ENCODE measurements at places on chromosomes 5 and 9.
A peak's percentile ranks its signal among the peaks of the same experiment; 100 is the strongest.

- DNase-seq: no peak
These were observed 1.4 kb upstream of the NHP2 start for GRCh38 chr5:178155065-178155464.

DNA sequence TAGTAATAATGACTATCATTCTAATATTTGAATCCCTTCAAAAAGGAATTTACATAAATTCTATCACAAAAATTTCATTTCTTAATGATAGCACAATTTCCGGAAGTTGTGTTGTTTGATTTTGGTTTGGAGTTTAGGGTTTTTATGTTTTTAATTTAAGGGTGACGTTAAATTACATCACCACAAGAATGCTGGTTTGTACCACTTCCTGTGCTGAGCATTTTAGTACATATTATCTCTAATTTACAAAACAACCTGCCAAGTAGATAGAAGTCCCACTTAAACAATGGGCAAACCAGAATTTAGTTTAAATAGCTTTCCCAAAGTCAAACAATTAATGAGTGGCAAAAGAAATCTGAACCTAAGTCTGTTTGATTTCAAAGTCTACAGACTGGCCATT lies 63.4 kb downstream of the DENND1A start:
- no peak for DNase-seq

- no peak for DNase-seq
These were observed 17.9 kb downstream of the PRLR start for GRCh38 chr5:35212122-35212982.

- DNase-seq: no peak
These were observed 1.6 kb downstream of the NINJ1 start for GRCh38 chr9:93132287-93132927.

- no peak for DNase-seq
These were observed 23.9 kb downstream of the LARP1 start for GRCh38 chr5:154779105-154779504.

GRCh38 chr9:4353236-4353635 lies 53.4 kb upstream of the GLIS3 start:
- DNase-seq: no peak

DNA sequence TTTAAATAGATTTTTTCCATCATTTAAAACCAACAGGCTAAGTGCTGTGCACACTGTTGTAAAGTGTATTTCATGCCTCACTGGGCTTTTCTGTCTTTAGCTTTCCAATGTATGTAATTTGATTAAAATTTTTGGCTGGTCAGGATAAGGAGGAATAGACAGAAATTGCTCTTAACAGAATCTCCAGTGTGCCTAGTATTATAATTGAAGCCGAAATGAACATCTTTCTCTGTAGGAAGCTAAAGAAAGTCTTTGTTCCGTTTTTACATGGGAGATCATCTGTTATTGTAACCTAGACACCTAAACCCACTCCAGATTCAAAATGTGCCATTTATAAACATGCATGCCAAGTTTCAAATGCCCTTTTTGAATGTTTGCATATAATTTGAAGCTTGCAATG lies 54.5 kb upstream of the SMIM15 start:
- DNase-seq: no peak

DNA sequence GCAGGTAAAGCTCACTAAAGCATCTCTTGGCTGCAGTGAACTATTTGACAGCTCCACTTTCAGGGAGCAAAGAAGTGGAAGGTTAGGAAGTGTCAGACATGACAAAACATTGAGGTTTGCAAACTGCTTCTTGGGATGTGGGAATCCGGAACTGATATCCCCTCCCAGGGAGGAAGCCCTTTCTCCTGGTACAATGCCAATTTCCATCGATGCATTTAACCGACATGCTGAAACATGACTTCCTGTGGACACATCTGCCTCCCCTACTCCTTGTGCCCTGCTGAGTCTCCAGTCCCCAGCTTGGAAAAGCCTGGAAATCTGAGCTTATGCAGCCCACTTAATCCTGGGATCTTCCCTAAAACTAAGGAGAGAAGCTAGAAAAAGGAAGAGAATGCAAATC lies 323.1 kb upstream of the DAP start:
- DNase-seq: no peak

DNA sequence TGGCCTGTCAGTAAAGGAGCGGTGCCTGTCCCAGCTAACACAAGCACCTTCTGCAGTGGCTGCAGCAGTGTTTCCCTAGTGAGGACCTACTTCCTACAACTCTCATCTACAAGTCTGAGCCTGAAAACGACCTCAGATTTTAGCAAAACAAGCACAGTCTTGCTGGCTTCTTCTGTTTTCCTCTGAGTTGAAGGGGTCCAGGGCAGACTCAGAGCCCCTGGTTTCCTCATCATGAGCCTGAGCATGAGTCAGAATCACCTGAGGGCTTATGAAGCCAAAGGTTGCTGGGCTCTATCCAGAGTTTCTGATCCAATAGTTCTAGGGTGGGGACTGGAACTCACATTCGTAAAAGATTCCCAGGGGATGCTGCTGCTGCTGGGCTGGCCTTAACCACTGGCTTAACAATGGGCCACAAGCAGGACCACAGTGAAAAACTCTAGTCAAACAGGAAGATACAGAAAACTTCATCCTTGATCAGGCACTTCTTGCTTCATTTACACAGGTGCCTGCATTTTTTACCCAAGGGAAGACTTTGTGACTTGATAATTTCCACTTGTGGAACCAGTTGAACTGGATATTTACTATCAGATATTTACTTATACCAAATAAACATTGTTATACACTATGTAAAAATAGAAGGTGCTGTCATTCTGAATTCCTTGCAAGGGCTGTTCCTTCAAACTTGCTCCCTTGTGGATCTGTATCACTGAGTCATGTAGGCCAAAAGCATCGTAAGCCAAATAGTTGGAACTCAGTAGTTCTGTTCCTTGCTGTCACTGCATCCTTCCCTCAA lies 4.3 kb upstream of the ACER2 start:
- DNase-seq: no peak

GRCh38 chr5:125465703-125466102 lies 719.3 kb upstream of the ZNF608 start:
- DNase-seq: no peak

DNA sequence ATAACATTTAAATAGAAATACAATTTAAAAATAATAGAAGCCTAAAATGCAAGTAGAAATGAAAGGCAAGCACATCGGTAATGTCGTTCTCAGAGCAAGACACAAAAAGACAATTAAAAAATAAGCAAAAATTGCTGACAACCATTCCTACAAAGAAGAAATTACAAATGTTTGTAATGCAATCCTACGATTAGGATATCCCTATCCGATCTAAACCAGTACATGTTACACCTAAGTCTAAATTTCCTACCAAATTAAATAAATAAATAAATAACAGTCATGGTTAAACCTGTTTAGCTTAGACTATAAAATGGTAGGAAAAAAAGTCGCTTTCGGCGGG lies 90.0 kb downstream of the ANXA2R start:
- DNase-seq: no peak

DNA sequence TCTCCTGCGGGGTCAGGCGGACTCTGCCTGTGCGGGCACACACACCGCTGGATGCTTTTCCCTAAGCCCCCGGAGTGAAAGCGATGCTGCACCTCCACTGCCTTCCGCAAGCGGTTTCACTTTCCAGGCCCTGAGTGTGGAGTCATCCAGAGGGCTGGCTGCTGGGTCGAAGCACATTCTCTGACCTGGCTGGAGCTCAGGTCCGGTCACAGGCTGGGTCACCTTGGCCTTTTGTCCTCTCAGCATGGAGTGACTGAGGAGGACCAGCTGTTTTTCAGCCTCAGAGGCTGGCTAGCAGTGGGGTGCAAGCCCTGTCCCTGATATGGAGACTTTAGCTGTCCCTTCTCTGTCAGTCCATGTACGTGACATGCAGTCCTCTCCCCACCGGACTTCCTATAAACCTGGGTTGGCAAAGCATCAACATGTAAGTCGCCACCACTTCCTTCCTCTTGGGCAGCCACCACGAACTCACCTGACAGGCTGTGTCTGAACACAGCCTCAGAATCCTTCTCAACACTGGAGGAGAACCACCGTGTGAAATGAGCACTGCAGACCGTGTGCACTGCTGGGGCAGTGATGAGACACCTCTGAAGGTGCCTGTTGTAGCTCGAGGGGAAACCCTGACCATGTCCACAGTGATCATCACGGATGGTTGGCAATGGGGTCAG lies 51.3 kb downstream of the GADD45G start:
- DNase-seq: no peak

GRCh38 chr5:168254013-168254693 lies 37.3 kb upstream of the WWC1 start:
- no peak for DNase-seq

- no peak for DNase-seq
These were observed 308.8 kb downstream of the PJA2 start for GRCh38 chr5:109100971-109101370.

- peak; percentile 11 for DNase-seq
These were observed 45.1 kb upstream of the HK3 start for GRCh38 chr5:176944268-176944667.

DNA sequence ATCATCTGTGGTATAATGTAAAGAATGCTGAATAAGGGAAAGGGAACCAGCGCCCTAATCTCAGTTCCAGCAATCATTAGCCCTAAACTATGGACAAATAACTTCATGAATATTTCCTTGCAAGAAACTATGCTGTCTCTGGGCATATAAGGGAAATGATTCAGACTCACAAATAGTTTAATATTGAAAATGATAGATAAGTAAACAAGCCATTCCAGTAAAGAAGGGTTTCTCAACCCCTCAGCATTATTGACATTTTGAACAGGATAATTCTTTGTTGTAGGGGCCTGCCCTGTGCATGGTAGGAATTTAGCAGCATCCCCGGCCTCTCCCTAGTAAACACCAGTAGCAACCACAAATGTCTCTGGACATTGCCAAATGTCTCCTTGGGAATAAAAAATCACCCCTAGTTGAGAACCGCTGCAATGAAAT lies 23.8 kb downstream of the C5 start:
- DNase-seq: no peak

DNA sequence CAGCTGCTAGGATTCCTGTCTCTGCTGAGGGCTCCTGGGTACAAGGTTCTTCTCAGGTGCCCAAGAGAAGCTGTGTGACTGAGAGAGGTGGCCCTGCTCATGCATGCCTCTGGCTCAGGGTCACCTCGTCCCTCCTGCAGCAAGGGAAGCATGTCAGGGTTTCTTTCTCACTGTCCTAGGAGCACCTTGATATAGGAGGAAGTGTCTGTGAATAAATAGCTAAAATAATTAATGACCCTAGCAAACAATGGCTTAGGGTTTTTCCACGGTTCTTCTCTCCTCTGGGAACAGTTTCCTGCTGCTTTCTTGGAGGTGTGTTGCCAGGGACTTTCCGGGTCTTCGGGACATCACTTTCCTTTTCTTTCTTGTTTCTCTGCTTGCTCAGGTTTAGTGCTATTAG lies 87.2 kb downstream of the ARHGAP26 start:
- no peak for DNase-seq

GRCh38 chr9:110343551-110343950 lies 5.9 kb upstream of the TXNDC8 start:
- no peak for DNase-seq

GRCh38 chr9:33662871-33663270 lies 132.5 kb upstream of the PRSS3 start:
- DNase-seq: no peak

DNA sequence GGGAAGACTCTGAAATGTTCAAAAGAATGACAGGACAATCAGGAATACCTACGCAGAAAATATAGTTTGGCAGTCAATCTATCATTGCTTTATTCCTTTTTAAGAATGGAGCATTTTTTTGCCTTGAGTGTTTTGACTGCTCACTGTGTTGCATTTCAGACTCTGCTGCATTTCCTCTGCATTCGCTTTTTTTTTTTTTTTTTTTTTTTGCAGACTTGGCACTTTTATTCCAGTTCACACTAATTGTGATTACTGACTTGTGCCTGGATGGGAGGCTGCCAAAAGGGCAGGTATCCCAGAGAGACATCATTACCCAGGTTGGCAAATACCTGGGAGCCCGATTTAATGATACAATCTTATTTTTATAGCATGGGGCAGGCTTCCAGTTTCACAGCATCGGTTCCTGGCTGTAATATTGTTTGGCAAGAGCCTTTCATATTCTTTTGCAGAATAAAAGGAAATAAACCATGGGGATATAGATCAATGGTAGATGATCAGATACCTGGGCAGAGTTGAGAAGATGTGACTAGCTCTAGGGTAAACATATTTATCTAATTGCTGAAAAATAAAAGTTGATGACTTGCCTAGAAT lies 1132.6 kb downstream of the MAT2B start:
- DNase-seq: no peak

GRCh38 chr5:164832516-164832915 lies 1327.1 kb downstream of the MAT2B start:
- DNase-seq: no peak

DNA sequence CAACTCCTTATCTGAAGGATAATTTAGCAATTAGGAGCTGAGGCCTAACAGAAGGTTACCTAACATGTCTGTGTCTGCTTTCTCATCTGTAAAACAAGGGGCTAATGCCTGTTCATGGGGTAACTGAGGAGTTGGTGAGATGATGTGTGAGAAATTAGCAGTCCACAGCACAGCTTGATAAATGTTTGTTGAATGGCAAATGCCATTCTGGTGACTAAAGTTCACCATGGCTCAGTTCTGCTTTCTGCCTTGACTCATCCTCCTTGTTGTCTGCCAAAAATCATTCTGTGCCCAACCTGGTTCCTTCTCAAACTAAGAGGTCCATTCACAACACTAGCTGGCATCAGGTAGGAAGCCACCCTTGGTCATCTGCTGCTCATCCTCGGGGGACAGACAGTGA lies 552.0 kb upstream of the KLF4 start:
- no peak for DNase-seq

DNA sequence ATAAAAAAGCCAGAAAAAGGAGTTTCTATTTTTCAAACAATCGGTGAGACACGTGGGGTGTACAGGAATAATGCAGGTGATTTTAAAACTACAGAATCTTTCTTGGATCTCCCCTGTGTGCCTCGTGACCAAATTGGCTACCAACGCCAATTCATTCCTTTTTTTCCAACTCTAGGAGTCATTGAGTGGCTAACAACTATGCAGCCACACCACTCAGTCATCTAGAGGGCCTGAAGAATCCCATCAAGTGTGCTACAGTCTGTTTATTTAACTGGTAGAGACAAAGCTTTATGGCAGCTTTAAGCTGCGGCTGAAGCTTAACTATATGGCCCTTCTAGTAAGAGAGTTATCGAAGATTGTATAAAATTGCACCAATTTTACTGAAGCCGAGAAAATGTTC lies 113.1 kb upstream of the NIPBL start:
- DNase-seq: no peak
